ENCODE measurements at places on chromosomes 11 and 22.

- no peak for DNase-seq
Observed at GRCh38 chr11:64485074-64485473, 105.9 kb upstream of the SLC22A12 start.

GRCh38 chr11:125941267-125941618 lies 4.6 kb upstream of the VSIG10L2 start:
- DNase-seq: no peak

- DNase-seq: peak; percentile 39
Observed at GRCh38 chr11:73393479-73394415, 17.5 kb downstream of the RELT start.

DNA sequence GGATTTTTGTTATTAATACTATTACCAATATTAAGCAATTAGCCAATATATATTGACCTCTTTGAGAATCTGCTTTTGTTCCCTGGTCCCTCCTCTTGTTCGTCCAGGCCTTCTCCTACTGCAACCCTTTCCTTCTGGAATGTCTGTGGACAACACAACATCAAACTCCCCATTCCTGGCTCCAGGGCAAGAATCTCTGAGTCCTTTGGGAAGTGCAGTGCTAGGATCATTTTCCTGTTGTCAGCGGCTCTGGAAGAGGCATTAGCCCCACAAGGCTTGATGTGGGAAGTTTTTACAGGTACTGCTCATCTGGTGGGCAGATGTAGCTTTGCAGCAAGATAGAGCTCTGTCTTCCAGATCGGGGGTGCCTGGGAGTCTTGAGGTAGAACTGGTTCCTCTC lies 74.3 kb downstream of the RPUSD4 start:
- DNase-seq: no peak

- DNase-seq: no peak
Observed at GRCh38 chr22:33519071-33519973, 401.0 kb downstream of the LARGE1 start.

DNA sequence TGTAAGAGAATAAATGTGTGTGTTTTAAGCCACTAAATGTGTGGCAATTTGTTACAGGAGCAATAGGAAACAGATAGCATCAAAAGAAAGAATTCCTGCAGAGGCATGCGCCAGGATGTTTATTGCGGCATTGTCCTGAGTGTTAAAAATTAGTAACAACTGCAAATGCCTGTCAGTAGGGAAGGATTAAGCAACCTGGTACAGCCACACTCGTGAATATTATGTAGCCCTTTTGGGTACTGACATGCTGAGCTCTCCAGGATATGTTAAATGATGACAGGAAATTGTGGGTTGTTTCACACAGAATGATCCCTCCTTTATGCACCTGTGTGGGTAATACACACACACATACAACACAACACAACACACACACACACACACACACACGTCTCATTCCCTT lies 69.7 kb upstream of the MYOD1 start:
- DNase-seq: no peak

- DNase-seq: no peak
Observed at GRCh38 chr11:111796696-111797095, 30.5 kb upstream of the PPP2R1B start.

DNA sequence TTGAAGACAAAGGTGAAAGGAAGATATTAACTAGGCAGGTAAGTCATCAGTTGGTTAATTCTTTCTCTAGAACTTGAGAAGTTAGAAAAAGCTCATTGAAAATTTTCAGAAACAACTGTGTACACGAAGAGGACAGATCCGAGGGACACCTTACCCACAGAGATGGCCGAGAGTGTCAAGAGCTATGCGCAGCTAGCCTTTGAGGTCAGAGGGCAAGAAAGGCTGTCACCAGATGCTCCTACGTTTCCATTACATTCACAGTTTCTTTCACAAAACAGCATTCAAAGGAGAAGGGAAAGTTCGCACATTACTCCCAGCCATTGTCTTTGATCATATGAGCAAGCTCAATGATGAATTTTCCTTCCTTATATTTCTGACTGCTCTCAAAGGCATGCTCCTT lies 34.8 kb downstream of the YPEL1 start:
- DNase-seq: no peak

DNA sequence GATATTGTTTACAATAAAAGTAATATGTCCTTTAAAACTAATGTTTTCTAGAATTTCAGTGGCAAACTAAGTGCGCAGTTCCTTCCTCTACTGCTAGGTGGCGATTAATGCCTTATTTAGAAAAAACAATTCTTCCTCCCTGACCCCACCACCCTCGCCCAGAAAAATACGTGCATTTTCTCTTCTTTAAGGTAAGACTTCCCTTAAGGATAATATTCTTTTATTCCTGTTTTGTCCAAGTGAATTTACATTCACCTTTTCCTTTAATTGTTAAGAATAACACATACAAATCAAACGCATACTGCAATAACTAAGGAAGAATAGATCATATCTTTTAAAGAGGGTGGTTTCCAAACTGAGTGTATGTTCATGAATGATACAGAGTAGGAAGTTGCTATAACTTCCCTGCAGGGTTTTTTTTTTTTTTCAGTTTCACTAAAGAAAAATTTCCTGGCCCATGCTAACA lies 17.0 kb upstream of the PSMA1 start:
- no peak for DNase-seq

DNA sequence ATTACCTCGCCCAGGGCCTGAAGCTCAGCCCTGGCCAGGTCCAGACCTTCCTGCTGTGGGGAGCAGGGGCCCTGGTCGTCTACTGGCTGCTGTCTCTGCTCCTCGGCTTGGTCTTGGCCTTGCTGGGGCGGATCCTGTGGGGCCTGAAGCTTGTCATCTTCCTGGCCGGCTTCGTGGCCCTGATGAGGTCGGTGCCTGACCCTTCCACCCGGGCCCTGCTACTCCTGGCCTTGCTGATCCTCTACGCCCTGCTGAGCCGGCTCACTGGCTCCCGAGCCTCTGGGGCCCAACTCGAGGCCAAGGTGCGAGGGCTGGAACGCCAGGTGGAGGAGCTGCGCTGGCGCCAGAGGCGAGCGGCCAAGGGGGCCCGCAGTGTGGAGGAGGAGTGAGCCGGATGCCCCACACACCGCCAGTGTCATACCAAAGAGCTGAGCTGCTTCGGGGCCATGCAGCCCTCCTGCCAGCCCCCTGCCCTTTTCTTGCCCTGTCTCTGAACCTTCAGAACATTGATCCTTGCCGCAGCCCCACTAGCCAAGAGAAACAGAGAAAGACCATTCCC lies 2.4 kb upstream of the TMEM132A start:
- DNase-seq: no peak

- DNase-seq: no peak
Observed at GRCh38 chr11:32029721-32030120, 61.2 kb upstream of the RCN1 start.

DNA sequence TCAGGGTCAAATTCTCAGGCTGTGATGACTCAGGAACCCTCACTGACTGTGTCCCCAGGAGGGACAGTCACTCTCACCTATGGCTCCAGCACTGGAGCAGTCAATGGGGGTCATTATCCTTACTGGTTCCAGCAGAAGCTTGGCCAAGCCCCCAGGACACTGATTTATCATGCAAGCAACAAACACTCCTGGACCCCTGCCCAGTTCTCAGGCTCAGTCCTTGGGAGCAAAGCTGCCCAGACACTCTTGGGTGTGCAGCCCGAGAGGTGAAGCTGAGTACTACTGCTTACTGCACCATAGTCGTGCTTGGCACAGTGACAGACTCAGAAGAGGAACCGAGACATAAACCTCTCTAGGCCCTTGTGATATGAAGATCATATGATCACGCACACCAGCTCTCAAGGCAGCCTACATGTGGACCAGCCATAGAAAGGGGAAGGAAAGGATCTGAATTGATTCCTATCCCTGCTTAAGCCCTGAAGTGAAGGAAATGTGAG lies 58.2 kb downstream of the ZNF280B start:
- DNase-seq: no peak

GRCh38 chr11:105937738-105938137 lies 84.3 kb downstream of the MSANTD4 start:
- DNase-seq: no peak

DNA sequence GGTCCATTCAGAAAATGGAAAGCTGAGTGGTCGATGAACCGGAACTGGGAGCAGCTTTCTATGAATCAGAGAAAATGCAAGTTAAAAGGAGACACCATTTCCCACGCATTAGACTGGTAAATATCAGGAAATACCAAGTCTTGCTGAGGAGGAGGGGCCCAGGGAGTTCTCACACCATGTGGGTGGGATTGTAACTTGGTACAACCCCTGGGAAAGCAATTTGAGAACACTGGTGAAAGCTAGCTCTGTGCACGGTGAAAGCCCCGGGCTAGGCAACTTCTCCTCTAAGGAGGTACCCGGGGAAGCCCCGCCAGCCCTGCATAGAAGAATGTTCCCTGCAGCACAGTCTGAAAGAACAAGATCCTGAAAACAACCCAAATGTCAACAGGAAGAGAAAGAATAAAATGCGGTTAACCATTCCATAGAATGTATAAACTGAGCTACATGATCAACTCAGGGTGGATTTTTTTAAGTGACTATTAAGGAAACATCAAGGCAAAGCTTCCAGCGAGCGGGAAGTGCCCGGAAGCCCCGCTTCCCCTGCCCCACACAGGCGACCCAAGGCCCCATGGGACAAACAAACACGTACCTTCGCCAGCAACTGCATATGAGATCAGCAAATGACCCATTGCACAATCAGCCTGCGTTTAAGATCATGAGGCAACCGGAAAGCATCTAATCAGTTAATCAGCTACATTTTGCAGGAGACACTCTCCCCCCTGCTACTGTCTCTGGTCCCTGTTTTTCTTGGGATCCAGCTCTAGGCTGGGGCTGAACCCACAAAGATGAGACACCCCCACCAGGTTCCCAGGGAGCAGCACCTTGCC lies 11.3 kb downstream of the SHANK2 start:
- no peak for DNase-seq

DNA sequence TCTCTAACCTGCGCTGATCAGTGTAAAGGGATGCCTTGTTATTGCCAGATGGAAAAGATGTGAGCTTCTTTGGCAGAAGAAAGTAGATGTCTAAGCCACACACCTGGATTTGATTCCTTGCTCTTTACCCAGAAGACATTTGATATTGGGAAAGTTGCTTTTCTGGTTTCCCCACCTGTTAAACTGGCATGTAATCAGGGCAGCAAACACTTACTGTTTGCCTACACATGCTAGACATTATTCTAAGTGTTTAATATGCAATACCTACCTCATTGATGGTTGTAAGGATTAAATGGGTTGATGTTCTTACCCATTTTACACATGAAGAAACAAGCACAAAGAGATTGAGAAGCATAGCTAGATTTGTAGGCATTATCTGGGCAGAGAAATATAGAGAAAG lies 16.6 kb downstream of the ASRGL1 start:
- no peak for DNase-seq

DNA sequence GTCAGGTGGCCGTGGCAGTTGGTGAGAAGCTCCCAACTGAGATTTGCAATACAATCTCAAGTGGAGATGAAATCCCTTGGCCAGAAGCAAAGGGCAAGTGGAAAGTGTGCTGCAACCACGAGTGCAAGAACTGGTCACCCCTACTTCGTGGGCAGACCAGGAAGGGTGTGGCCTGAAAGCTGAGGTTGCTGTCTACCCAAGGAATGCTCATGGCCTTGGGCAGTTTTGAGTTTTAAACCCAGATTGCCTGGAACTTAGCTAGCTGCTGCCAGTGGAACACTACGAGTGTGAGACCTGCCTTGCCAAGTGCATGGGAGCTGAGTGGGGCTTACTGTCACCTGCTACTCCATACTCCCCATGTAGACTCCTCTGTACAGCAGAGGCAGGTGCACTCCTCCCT lies 113.3 kb upstream of the FAT3 start:
- DNase-seq: no peak

- DNase-seq: no peak
Observed at GRCh38 chr11:65777241-65777640, 3.5 kb downstream of the AP5B1 start.

GRCh38 chr11:102323542-102324251 lies 6.4 kb downstream of the BIRC3 start:
- no peak for DNase-seq

DNA sequence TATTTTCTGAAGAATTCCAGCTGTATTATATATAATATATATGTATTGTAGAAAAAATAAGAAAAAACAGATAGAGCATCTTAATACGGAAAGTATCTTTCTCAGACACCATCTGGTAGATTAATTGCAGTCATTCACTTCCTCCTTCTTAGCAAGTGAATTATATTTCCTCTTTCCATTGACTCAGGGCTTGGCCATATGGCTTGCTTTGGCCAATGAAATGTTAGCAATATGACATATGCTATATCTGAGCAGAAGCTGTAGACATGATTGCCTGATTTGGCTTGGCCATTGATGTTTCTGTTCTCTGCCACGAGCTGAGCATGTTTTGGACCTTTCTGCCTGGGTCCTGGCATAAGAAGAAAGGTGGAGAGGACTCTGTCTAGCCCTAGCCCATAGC lies 34.4 kb upstream of the ZBED5 start:
- DNase-seq: no peak

- DNase-seq: no peak
Observed at GRCh38 chr22:44311855-44312170, 938 bp downstream of the SHISAL1 start.

- no peak for DNase-seq
Observed at GRCh38 chr11:19560156-19560555, 152.5 kb upstream of the NAV2 start.

GRCh38 chr11:12989428-12990161 lies 19.5 kb upstream of the RASSF10 start:
- DNase-seq: no peak

GRCh38 chr22:27445881-27446280 lies 355.7 kb downstream of the MN1 start:
- DNase-seq: no peak

DNA sequence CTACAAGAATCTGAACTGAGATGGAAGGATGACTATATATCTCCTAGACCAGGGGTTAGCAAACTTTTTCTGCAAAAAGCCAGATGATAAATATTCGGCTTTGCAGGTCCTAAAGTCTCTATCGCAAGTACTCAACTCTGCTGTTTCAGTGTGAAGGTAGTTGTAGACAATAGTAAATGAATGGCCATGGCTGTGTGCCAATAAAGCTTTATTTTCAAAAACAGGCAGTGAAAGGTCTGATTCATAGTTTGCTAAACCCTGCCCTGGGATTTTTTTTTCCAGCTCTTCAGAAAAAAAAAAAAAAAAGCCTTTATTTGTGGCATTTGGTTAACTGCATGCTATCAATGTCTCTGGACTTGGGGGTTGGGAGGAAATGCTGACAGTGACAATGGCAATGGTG lies 37.5 kb downstream of the FAM227A start:
- no peak for DNase-seq

DNA sequence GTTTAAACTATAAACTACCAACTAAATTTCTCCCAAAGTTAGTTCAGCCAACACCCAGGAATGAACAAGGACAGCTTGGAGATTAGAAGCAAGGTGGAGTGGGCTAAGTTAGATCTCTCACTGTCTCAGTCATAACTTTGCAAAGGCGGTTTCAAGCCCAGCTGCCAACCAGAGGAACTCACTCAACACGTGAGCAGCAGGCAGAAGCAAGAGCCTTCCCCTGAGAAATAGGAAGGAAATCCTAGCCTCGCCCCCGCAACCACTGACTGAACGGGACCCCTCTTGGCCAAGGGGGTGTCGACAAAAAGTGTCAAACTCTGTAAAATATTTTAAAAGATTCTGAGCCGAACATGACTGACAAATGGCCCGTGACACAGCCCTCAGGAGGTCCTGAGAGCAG lies 4.4 kb upstream of the KRTAP5-9 start:
- no peak for DNase-seq

GRCh38 chr11:115530752-115531151 lies 26.5 kb upstream of the CADM1 start:
- DNase-seq: no peak
